Kasumi-1 (cell line): ENCODE measurements at places on chromosomes 1 and 21.

DNA sequence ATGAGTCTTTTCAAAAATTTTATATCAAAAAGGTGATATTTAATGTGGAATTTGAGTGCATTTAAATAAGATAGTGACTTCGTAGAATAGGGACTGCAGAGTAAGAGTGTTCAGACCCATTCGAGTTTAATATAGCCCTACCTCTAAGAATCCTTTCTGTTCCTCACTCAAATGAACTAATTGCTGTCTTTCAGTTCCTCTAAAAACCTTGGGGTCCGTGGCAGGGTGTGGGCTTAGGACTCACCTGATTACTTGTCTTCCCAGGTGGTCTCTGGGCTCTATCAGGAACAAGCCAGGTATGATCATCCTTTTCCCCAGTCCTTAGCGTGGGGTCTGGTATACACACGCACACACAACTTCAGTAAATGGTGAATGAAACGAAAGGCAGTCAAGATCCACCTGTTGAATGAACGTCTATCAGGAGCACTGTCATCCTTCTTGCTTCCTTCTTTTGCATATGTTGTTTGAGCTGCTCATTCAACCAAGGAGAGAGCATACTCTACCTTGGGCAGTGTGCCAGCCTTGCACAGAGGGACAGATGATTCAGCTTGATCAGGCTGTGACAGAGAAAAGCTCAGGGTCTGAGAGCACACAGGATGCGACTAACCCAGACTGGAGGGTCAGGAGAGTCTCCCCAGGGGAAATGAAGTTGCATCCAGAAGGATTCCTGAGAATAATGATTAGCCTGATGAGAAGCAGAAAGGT, 1.2 kb upstream of the RNF11 start:
- DNase-seq = peak; percentile 61

DNA sequence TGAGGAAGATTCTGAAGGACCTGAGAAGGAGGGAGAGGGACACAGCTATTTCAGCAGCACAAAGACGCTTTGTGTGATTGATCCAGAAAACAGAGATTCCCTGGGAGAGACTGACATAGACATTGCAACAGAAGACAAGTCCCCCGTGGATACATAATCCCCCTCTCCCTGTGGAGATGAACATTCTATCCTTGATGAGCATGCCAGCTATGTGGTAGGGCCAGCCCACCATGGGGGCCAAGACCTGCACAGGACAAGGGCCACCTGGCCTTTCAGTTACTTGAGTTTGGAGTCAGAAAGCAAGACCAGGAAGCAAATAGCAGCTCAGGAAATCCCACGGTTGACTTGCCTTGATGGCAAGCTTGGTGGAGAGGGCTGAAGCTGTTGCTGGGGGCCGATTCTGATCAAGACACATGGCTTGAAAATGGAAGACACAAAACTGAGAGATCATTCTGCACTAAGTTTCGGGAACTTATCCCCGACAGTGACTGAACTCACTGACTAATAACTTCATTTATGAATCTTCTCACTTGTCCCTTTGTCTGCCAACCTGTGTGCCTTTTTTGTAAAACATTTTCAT, 161.3 kb upstream of the SGIP1 start:
- DNase-seq = peak; percentile 70

DNA sequence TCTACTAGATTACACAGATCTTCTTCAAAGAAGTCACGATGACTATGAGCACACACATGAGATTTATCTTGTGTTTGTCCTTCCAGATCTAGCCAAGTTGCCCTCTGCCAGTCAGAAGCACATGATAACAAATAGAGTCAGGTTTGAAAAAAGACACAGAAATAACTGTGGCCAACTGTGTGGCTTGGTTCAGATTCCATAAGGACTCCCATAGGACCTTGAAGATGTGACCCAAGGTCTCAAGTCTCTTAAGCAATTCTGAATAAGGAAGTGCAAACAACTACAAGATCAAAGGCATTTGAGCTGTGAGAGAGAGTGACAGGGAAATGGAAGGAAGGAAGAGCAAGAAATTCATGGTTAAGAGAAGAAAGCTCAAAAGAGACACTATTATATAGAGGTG, 194.0 kb downstream of the PLPP3 start:
- DNase-seq = no peak

DNA sequence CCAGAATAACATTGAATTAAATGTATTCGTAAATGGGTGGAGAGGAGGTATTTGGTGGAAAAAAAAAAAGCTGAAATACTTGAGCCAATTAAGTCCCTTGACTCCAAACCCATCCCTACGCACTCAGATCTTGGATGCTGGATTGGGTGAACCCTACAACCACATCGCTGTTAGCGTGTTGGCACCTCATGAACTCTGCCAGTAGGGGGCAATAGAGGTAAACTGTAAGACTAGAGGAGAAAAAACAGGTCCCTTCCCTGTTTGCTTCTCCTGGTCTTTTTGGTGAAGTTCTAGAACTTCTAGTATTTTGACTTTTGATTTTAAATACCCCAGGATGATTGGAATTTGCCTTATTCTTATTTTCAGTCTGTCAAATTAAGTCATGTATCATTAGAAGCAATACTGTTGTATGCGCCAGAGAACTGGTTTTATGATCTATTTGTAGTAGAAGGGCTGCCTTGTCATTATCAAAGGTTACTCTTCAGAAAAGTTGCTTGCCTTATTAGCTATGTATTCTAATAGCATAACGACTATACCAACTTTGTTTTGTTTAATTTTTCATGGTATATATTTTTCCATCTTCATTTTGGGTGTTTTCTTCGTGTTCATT, 1.9 kb upstream of the OR13G1 start:
- peak; percentile 80 for DNase-seq

DNA sequence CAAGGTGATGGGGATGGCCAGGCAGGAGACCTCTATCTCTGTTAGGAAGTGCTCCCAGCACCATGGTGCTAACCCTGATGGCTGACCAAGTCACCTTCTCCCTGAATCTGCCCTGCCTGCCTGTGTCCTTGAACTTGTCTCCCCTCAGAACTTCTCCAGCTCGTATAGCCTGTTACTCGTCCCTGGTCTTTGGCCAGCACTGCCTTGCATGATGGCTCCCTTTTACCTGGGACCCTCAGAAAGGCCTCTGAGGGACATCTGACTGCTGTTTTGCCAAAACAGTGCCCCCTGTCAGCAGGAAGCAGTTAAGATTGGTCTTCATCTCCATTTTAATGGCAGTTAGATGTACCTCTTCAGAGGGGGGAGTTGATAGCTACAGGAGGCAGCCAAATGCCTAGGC, 148.3 kb downstream of the RHOU start:
- no peak for DNase-seq

GRCh38 chr1:59044535-59045121, 252.3 kb upstream of the FGGY start:
- no peak for DNase-seq

DNA sequence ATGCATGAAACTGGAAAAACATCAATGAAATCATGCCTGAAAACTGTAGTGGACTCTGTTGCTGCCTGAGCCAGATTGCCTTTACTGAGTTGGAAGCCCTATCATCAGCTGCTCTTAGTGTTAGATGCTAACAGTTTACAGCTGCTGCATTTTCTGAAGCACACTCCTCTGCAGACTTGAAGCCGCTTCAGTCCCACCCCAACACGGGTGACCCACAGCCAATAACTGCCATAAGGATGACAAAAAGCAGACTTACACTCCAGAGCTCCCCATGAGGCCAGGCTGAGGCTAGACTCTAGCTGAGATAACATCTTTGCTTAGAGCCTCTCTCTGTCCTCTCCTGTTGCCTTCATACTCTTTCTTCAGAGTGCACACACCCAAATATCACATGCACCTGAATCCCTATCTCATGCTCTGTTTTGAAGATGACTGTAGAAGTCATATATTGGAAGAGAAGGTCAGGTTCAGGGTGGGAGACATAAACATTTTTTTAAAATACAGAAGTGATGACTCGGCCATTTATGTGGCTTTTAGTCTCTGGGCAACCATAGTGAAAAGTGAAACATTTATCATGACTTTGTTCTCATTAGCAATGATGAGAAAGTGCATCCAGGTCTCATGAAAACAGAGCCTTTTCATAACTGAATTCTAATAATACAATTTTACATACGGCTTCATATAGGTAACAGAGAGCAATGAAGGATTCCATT, 161.0 kb downstream of the KCNK2 start:
- no peak for DNase-seq

DNA sequence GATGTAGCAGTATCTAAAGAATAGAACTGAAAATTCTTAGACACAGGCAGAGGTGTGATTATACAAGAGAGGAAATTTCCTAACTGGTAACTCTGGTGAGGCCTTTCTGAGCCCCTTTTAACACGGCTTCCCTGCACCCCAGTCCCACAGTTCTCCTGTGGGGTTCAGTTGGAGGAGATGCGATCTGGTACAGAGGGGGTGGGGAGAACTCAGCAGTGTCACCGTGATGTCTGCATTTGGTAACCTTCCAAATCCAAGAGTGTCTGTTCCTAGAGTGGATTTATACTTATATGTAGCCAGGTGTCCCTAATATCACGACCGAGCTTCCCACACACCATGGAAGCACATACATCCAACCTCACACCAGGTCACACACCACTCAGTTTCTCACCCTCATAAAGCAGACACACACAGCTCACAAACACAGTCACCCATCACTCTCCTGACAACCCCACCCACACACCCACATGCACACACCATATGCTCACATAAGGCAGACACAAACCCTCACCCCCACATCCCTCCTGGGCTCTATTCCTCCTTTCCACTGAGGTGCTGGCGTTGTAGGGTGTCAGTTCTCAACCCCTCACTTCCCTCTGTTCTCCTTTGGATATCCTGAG, 48.5 kb downstream of the RHBG start:
- DNase-seq = no peak

- no peak for DNase-seq
Measured at GRCh38 chr1:86421601-86422280, 2.2 kb upstream of the CLCA2 start.

DNA sequence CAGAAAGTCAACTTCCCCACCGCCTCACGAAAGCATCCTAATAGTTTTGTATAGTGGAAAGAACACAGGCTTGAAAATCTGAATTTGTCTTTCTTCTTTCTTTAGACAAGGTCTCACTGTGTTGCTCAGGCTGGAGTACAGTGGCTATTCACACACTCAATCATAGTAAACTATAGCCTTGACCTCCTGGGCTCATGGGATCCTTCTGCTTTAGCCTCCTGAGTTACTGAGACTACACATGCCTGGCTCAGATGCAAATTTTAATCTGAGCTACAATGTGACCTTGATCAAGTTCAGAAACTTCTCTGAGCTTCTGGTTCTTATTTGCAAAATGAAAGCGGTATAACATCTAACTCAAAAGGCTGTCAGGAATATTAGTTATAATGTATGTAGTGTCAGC, 362.1 kb downstream of the SMYD3 start:
- DNase-seq = no peak

GRCh38 chr1:7850786-7851185, 2.1 kb downstream of the UTS2 start:
- no peak for DNase-seq

DNA sequence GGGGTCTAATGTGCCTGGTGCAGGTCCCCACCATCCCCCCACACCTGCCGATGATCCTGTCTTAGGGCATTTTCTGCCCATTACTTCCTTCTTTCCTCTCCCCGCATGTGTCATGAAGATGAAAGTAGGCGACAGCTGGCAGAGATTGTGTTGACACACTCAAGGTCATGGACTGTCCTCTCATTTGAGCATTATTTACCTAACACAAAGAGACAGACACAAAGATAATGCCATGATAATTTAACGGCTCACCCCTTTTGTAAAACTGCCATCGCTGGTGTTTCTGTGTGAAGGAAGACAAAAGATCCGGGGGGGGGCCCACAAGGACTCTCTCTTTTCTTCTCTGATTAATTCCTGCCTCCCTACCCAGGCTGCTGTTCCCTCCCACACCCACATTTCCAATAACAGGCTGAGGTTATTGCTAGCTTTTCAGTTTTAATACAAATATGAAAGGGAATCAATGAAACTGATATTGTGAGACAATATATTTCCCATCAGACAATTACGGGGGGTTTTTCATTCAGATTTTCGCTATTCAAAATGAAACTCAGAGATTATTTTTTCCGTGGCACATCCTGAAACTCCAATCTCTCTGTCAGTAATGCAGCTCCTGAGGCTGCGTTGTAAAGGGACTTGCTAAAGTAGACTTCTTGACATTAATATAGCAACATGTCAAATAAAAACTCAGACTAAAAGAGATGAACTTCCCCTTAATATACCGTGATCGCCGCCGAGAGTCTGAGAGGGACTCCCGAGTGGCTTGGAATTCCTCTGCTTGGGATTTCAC, 561.1 kb downstream of the NPHP4 start:
- no peak for DNase-seq

GRCh38 chr1:47631411-47631995, 193.7 kb downstream of the FOXD2 start:
- no peak for DNase-seq

GRCh38 chr1:23424293-23425192, at the start of gene TCEA3:
Gene TCEA3 (minus strand): TSS chr1:23424748. CDS start chr1:23424633, 115 bp downstream.
- DNase-seq = no peak

DNA sequence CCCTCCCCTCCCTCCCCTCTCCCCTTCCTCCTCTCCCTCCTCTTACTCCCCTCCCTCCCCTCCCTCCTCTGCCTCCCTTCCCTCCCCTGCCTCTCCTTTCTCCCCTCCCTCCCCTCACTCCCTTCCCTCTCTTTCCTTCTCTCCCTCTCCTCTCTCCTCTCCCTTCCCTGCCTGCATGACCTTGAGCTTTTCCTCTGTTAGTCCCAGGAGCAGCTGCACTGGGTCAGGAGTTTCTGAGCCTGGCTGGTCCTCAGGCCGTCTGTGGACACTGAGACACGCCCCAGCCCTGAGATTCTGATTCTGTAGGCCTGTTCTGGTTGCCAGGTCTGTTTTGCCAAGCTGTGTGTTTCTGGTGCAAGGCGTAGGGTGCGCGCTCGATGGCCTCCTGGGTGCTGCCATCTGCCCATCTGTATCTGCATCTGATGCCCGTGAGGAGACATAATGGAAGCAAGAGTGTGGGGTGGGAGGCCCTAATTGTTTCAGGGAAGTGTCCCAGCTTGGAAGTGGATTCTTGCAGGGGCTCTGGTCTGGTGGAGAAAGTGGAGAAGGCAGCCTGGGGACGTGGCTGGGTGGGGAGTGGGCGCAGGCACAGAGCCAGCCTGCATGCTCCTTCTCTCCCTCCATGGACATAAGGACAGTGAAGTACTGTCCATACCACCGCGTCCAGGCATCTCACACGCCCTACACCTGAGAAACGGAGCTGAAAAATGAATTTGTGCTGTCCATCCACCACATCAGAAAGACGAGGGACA, 97.2 kb downstream of the WDR4 start:
- no peak for DNase-seq

DNA sequence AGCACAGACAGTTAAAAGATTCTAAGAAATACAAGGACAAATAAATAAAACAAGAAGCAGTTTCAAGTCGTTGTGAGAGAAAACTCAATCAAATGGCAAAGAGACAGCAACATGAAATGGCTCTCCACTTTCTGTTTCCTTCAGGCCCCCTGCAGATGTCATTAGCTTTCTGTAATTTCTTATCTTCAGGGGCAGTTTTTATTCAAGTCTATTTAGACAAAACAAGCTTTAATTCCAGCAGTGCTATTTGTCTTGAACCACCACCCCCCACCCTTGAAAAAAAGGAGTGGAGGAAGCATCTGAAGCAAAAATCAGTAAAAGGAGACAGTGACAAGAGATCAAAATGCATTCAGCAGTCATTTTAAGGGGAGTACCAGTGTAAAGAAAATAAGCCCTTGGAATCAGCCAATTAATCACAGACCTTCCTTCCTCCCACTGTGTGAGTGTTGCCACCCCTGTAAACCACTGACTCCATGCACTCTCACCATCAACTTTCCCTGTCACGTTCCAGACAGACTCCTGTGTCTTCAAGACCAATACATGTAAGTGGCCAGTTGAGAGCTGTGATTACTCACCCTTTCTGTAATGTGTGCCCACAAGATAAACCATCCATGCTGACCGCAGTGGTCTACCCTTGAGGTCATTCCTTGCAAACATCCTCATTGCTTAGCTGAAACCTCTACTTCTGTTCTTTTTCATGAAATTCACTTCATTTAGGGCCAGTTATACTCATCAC, 136.1 kb upstream of the HOOK1 start:
- DNase-seq = no peak
